CD4-positive, alpha-beta T cell treated with Interleukin-15 for 4 hours (primary cell): ENCODE measurements at places on chromosomes 5 and 9.

DNA sequence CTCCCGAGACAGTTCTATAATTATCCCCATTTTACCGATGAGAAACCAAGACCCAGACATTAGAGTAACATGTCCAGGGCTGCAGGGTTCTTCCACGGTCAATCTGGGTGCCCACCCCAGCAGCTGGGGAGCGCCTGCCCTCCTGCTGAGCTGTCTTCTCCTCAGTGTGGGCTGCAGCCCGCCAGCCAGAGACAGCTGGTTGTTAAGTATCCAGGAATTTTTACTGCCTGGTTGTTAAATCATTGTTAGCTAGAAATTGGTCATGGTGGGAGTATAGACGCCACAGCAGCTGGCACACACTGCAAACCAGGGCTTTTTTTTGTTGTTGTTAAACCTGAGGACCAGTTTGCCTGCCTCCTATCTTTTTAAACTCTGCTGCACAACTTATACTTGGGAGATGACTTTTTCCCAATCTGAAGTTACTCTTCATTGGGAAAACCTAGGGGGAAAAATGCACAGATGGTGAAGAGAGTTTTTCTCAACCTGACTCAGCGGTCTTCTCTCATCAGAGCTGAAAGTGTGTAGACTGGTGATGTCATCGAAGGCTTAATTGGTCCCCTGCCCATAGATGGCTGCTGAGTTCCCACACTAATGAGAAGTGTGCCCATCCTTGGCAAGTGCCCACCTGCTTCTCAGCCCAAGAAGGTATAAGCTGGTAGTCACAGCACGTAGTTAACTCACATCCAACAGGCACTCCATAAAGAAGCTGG is 208.6 kb downstream of the DRD1 start:
- no peak for DNase-seq

GRCh38 chr9:101486693-101487442 is 46.8 kb upstream of the RNF20 start:
- DNase-seq = no peak

DNA sequence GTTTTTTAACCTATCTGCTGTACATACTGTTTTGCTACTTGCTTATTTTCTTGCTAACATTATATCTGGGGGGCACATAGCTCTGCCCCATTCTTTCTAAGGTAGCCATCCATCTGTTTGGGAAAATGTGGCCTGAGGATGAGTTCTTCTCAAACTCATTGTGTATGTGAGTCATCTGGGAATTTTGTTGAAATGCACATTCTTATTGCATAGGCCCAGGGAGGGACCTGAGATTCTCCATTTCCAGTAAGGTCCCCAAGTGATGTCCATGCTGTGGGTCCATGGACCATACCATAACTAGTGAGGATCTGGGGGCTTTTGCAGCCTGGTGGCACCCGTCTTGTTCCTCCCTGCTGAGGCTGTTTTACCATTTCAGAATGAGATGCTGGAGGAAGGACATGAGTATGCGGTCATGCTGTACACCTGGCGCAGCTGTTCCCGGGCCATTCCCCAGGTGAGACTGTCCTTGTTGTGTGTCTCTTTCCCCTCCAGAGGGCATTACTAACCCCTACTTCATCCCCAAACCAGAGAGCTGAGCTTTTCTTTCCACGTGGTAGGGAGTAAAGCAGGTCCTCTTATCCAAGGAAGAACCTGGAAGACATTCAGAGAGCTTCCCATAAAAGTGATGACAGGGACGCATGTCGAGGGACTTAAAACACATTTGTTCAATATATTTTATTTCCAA is 28.6 kb downstream of the CYFIP2 start:
- DNase-seq = no peak

DNA sequence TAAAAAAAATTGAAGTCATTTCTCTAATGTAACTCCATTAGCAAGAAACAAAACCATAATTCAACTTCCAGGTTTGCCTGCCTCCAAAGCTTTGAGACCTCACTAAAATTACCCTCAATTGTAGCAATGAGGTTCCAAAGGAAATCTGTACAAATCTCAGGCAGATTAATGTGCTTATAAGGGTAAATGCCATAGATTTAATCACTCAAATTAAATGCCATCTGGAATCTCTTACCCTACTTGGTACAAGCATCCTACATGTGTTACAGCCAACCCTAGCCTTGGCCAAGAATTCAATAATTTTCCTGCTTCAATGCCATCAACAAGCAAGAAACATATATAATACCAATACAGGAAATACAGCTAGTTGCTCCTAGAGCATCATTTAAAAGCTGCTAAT is 452.8 kb downstream of the RAB3C start:
- DNase-seq = no peak

- peak; percentile 30 for DNase-seq
Observed at GRCh38 chr5:154756868-154757813, 2.0 kb downstream of the LARP1 start.

GRCh38 chr9:104748359-104749031 is 1.0 kb downstream of the NIPSNAP3A start:
- no peak for DNase-seq

DNA sequence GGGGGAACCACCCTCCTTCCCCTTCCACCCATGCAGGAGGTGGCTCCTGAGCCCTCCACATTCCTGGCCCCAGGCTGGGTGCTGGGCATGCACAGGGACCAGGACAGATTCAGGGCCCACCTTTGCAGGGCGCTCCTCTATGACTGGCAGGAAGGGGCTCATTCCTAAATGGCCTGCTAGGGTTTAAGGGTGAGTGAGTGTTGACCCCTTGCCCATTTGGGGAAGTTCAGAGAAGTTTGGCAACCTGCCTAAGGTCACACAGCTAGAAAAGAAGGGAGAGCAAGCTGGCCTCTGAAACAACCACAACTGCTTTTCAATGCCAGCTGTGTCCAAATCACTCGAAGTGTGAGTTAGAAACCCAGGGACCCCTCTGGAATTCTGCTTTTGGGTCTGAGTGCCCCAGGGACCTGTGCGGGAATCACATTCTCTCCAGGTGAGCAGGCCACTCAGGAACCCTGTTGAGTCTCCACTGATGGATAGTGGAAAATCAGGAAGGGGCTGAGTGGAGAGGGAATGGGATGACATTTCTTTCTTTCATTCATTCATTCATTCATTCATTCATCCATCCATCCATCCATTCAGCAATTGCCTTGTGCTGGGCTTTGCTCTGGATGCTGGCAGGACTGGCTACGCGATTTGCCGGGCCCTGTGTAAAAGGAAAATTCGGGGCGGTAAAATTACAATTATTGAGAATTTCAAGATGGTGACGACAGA is 191.9 kb downstream of the C9orf50 start:
- no peak for DNase-seq

DNA sequence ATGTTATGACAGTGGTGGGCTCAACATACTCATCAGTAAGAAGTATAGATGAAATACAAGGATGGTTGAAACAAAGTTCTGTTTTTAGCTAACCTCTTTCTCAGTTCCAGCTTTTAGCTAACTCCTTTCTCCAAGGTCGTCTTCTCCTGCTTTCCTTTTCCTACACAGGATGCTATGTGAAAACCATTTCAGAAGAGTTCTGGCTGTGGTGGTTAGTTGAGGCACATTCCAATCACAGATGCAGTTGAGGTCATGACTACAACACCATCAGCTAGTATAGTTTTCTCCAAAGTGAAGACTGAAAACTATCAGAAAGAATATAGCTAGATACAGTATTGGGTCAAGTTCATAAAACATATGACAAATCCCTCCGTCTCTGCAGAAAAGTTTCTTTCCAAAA is 477.7 kb upstream of the C9orf72 start:
- no peak for DNase-seq

DNA sequence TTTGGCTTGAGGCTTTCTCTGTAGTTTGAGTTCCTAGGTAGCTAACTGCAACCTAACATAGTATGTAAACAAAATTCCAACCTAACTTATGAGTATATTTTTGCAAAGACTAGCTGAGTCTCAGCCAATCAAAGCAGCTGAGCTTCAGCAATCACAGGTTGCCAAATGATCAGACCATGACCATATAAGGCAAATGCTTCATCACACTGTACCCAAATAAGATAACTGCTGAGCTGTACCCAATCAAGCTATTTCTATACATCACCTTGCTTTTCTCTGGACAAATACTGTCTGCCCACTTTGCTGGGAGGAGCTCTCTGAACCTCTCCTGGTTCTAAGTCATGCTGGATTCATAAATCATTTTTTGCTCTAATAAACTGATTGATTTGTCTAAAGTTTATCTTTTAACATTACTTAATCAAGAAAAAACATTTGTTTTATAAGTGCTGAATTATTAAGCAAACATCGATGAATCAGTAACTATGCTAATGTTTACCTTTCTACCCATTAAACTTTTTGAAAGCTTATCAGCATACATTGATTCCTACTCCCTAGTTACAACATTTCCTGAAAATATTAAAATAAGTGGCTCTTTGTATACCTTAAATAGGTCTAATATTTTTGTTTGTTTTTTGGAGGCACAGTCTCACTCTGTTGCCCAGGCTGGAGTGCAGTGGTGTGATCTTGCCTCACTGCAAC is 129.7 kb upstream of the PCA3 start:
- no peak for DNase-seq

DNA sequence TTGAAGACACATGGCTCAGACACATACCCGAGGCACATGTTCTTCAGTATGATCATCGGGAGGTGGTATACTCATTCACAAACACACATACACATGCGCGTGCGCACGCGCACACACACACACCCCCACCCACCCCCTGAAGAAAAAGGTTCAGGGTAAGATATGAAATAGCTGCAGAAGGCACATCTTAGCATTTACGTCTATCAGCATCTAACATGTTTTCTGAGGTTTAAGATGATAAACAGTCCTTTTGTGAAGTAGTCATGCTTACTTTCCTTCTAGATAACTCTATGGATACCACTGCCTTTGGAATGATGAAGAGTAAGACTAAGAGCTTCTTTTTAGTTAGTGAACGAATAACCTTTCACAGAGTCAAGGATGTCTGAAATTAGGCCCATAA is 105.1 kb upstream of the GNA14 start:
- no peak for DNase-seq

GRCh38 chr5:107325866-107326265 is 344.9 kb downstream of the EFNA5 start:
- no peak for DNase-seq

DNA sequence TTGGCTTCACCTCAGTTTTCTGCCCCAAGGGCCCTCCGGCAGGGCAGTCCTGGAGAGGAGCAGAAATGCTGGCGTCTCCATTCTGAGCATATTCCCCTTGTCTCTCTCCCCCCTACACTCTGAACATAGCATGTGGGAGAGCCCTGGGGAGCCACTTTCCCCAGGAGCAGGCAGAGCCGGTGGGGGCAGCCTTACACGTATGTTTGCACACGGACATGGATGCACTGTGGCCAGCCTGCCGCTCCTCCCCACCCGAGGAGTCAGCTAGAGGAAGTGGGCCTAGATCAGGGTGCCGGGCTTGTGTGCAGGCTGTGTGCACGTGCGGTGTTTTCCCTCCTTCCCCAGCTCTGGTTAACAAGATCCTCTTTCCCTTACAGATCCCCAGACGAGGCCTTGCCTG is 25.4 kb upstream of the POMT1 start:
- DNase-seq = no peak

GRCh38 chr5:133643365-133643764 is 31.0 kb upstream of the FSTL4 start:
- no peak for DNase-seq

- DNase-seq = no peak
Observed at GRCh38 chr9:129339539-129340157, 161.6 kb upstream of the IER5L start.

DNA sequence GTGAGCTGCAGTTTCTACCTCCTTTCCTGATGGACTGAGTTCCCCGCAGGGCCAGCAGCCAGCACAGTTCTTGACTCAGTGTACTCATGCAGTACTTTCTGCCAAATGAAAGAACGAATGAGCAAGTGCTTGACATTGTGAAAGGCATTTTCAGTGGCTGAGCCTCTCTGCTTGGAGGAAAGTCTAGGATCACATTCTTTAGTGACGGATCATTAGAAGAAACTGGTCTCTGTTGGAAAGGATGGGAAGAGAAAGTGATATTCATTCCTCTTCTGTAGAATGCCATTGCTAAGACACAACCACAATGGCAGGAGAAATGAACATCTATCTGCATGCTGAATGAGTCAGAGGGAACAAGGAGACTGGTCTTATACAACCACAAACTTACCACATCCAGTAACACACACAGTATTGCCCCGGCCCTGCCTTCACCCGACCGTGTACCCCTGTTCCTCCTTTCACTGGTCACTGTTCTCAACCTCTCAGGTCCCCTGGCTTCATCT is 206.9 kb downstream of the CRB2 start:
- DNase-seq = no peak

- DNase-seq = no peak
Observed at GRCh38 chr9:98225015-98225442, 30.4 kb downstream of the TBC1D2 start.

- no peak for DNase-seq
Observed at GRCh38 chr5:108545301-108545700, 163.4 kb upstream of the FBXL17 start.

- no peak for DNase-seq
Observed at GRCh38 chr9:8660383-8660782, 860.8 kb upstream of the DMAC1 start.

GRCh38 chr9:129888293-129889121 is 53.2 kb downstream of the USP20 start:
- peak; percentile 95 for DNase-seq

DNA sequence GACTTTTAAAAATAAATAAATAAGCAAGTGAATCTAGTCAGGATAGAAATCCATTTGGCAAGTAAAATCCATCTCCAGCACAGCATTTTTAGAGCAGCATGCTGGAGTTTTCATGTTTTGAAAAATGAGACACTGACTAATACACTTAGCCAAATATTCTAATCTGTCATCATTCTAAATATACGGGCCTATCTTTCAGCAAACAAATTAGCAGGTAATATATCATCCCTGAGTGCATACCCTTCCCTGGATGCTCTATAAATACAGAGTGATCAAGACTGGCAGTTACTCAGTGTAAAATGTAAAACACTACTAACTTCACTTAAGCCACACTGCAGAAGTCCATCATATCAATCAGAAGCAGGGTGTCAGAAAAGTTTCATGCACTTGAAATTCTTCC is 58.4 kb downstream of the MLLT3 start:
- DNase-seq = no peak

- peak; percentile 35 for DNase-seq
Observed at GRCh38 chr9:21994556-21995005, at the start of gene CDKN2B-AS1. Gene CDKN2B-AS1, plus strand, starts transcription at chr9:21994791.
